ENCODE measurements at places on chromosomes 1 and 21.

DNA sequence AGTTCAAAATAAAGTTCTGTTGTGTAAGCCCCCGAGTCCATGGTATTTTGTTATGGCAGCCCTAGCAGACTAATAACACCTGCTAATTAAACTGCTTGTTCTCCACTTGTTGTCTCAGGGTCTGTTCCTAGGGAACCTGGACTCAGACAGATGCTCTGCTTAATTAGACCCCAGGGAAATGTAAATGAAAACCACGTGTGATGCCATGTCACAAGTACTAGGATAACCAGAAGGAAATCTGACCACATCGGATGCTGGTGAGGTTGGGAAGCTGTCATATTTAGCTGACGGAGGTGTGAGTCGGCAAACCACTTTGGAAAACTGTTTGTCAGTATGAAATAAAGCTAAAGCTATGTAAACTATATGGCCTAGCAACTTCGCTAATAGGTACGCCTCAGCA is 19.6 kb downstream of the EDN2 start:
- no peak for DNase-seq

- no peak for DNase-seq
Observed at GRCh38 chr1:211842518-211842917, 12.0 kb upstream of the LPGAT1 start.

DNA sequence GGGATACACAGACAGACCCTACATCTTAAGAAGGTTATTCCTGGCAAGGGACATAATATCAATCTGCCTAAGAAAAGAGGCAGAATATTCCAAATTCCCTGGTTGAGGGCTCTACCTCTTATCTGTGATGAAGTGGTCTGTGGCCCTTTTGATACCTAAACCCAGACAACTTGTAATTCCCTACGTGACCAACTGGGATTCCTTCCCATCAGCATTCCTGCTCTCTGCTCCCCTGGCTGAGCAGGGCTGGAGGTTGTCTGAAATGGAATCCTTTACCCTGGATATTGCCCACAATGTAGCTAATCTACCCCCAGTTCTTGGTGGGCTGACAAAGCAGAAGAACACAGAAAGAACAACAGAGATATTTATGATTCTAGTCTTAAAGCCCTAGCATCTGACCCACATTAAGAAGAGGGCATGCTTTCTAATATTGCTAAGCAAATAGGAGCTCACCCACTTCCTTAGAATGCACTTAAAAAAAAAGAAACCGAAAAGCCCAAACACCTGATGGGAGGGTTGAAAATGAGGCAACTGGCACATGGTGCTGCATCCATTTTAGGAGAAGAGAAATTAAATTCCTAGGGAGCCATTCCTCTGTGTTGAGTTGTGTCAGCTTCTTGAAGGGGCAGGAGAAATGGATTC is 36.8 kb downstream of the GADD45A start:
- no peak for DNase-seq

DNA sequence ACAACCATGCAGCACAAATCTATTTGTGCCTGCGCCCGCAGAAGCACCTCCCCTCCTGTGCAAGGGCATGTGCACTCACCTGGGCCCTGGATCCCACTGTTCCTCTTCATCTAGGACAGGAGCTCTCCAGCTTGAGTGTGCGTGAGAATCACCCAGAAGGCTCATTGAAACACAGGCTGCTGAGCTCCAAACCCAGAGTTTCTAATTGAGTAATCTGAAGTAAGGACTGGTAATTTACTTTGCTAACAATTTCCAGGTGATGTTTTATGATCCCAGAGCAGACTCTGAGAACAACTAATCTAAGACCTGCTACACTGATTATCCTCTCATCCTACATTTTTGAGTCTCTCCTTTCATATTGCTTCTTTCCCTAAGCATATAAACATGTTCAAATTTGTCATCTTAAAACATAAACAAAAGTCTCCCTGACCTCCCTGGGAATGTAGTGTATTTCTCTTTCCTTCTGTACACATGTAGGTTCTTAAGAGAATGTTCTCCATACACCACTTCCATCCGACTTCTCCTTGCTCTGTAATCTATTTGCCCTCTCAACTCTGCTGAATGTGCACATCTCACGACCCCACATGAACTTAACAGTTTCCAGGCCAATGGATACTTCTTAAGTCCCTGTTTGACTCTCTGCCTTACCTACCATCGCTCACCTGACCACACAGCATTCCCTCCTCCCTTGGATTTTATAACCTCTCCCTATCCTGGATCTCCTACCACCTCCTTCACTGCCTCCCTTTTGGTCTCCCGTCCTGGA is 522.5 kb downstream of the SMYD3 start:
- no peak for DNase-seq

DNA sequence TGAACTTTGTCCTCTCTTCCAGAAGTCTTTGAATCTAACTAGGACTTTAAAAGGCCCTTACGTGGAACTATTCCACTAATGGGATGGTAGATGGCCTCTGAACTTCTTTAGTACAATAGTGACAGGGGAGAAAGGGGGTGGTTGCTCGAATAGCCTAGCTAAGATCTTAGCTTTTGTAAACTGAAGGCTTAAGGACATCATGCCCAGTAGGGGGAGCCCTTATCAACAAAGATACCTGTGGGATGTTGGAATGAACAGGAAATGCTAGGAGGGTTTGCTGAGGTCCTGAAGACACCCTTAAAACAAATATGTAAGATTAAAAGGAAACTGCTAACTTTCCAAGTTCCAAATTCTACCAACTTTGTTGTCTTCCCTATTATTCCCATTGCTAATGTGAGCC is 33.2 kb downstream of the NHLH2 start:
- no peak for DNase-seq

DNA sequence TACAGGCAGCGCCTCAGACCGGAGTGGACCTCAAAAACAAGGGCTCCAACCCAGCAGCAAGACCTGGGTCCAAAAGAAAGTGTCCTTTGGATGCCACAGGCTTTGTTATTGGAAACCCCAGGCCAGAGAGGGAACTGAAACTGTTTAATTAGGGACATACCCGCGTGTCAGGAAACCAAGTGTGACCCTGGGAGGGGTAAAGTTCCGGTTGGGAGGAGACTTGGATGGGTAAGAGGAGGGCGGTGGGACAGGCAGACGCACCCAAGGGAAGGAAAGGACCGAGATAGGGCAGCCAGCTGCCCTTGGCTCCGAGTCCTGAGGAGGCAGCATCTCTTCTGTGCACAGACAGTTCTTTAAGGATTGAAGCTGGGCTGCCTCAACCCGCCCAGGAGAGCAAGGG is 71.4 kb downstream of the CDC7 start:
- no peak for DNase-seq
